Bladder microvascular endothelial cell (primary cell): ENCODE measurements at places on chromosomes 4 and X. TPM values are rescaled to one million over a fixed set of nuclear protein-coding genes. Genes with fewer than 3 reads are reported as not detected.

The TRIM2 gene
- total RNA-seq: 5.7 and 10.4 TPM in 2 replicates

The F8 gene
- 2.4 and 3.1 TPM in 2 replicates for total RNA-seq

The GJB1 gene
- not detected in 2 replicates for total RNA-seq

The PNMA5 gene
- not detected in 2 replicates for total RNA-seq

The IL2 gene
- total RNA-seq: not detected in 2 replicates

The GUCY1A1 gene
- 0.65 and 33.7 TPM in 2 replicates for total RNA-seq

The SLC4A4 gene
- total RNA-seq: under 0.01 TPM in 2 replicates

The ASB9 gene
- total RNA-seq: 4.9 and 28.3 TPM in 2 replicates

The TLL1 gene
- total RNA-seq: 7.0 and 12.5 TPM in 2 replicates

The GPR34 gene
- not detected in 2 replicates for total RNA-seq

The PRPS1 gene
- total RNA-seq: 20.4 and 35.9 TPM in 2 replicates

The P2RY8 gene
- total RNA-seq: 0.32 and 0.38 TPM in 2 replicates
